ENCODE measurements at places on chromosomes 3 and 15. TPM values are rescaled to one million over a fixed set of nuclear protein-coding genes. Genes with fewer than 3 reads are reported as not detected.

- DNase-seq, result no peak
These were observed 20.7 kb downstream of the ADAMTS9 start for GRCh38 chr3:64667138-64667537.

GRCh38 chr3:25971736-25972135, 181.8 kb downstream of the OXSM start:
- DNase-seq, result no peak

DNA sequence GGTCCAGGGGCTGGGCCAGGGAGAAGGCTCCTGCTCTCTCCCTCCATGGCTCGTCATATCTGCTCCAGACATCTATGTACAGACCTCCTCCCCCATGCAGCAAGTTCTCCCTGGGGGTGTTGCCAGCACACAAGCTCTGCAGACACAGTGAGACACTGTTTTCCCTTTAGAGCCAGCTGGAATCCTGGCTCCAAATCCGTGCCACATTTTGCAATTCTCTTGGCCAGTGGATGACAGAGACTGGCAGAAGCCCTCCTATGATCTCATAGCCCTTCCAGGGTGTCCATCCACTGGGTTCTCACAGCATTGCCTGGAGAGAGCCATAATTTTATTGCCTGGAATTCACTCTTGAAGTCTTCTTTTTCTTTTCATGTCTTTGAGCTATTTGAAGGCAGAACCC, 203.9 kb downstream of the TLE3 start:
- no peak for DNase-seq

CNTN4 gene
- total RNA-seq, result 1.9 TPM

ECE2 gene
- total RNA-seq, result not detected

DNA sequence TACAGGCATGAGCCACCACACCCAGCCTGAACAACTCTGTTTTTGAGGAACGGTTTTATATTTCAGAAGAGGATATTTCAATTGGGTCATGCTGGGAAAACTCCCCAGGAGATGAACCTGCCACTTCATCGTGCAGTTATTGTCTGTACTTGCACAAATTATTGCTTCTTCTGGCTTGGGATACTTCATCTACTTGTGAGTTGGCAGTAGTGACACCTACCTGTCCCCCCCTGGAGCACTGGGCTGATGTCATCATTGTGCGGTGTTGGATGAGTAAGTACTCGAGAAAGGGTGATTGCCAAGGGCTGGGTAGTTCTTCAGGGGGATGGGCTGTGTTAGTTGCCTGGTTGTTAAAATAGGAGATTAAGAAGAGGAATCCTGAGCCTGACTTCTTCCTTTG, 85.1 kb upstream of the SAMMSON start:
- DNase-seq, result no peak

GOLGA6L7 gene
- total RNA-seq, result not detected

PRR23C gene
- total RNA-seq, result not detected

DNA sequence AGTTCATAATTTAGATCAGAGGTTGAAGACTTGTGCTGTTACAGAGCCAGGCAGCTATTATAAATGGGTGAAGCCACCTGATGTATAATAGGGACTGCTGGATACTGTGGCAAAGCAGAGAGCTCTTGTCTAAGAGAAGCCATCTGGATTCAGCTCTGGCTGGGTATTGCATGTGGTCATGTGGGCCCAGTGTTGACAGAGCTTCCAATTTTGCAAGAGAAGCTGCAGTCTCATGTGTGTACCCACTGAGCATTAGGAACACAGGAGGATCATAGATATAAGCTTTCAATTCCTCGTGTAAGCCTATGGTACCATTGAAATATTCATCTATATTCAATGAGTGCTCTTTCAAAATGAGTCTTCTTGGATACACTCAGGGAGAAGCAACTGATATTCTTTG, 303.9 kb upstream of the SLCO3A1 start:
- peak; percentile 65 for DNase-seq

- DNase-seq, result no peak
These were observed 86.9 kb upstream of the PRTG start for GRCh38 chr15:55829826-55830225.
